ENCODE measurements at places on chromosomes 12 and 14. TPM values are rescaled to one million over a fixed set of nuclear protein-coding genes. Genes with fewer than 3 reads are reported as not detected.

The KRT8 gene
- 270 TPM for total RNA-seq

The TBX3 gene
- total RNA-seq = 7.5 TPM

- H3K27me3 ChIP-seq = no peaks in the 10 kb centered on the region
- H3K4me1 ChIP-seq = peaks cover 87% of the 10 kb centered on the region
- DNase-seq = no peak
- H3K4me3 ChIP-seq = no peak overlapping the region
Measured at GRCh38 chr14:55585854-55586253, 5.8 kb downstream of the KTN1 start.

GRCh38 chr12:107318806-107319532 lies 225.6 kb upstream of the CRY1 start:
- no peaks in the 10 kb centered on the region for H3K36me3 ChIP-seq
- no peak for DNase-seq
- peaks cover 96% of the 10 kb centered on the region for H3K27me3 ChIP-seq
- H3K27ac ChIP-seq = no peak overlapping the region

- H3K36me3 ChIP-seq = no peaks in the 10 kb centered on the region
- peak overlapping the region; percentile 93 for H3K27ac ChIP-seq
- DNase-seq = no peak
- H3K4me3 ChIP-seq = no peak overlapping the region
- H3K27me3 ChIP-seq = no peaks in the 10 kb centered on the region
Measured at GRCh38 chr14:99786511-99786989, 6.7 kb upstream of the EML1 start.

DNA sequence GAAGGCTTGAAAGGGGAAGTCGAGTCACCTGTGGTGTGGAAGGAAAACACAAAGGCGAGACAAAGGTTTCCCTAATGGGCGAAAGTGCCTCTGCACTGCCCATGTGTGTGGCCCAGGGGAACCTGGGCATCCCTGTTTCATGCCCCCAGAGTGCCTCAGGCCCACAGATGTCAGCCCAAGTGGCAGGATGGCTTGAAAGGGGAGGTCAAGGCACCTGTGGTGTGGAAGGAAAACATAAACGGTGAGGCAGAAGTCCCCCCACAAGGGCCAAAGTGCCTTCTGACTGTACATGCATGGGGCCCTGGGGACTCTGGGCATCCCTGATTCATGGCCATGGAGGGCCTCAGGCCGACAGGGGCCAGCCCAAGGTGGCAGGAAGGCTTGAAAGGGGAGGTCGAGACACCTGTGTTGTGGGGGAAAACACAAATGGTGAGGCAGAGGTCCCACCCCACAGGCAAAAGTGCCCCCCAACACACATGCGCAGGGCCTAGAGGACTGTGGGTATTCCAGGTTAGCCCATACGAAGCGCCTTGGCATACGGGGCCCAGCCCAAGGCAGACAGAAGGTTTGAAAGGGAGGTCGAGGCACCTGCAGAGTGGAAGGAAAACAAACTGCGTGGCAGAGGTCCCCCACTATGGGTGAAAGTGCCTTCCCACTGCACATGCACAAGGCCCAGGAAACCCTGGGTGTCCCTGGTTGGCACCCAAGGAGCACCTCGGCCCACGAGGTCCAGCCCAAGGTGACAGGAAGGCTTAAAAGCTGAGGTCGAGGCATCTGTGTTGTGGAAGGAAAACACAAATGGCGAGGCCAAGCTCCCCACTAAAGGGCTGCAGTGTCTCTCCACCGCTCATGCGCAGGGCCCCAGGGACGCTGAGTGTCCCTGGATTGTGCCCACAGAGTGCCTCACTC lies 382.3 kb downstream of the ALG10 start:
- H3K27me3 ChIP-seq = peaks cover 4% of the 10 kb centered on the region
- peak; percentile 81 for DNase-seq
- no peaks in the 10 kb centered on the region for H3K36me3 ChIP-seq
- no peak overlapping the region for H3K4me3 ChIP-seq

DNA sequence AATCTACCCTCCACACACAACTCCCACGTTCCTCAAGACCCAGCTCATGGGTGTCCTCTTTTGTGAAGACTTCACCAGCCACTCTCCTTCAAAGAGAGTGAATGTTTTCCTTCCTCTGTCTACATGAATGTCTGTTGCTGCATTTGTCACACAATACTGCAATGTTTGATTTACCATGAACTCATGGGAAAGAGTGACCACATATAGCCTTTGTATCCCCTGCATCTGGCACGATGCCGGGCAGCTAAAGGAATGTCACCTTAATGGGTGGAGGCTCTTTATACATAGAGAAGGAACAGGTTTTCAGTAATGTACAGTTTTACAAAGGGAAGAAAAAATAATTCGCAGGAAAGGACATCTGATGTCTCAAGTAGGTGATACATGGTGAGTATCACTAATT lies 12.1 kb upstream of the BCDIN3D start:
- H3K27ac ChIP-seq = no peak overlapping the region
- DNase-seq = peak; percentile 82
- H3K4me1 ChIP-seq = no peaks in the 10 kb centered on the region

DNA sequence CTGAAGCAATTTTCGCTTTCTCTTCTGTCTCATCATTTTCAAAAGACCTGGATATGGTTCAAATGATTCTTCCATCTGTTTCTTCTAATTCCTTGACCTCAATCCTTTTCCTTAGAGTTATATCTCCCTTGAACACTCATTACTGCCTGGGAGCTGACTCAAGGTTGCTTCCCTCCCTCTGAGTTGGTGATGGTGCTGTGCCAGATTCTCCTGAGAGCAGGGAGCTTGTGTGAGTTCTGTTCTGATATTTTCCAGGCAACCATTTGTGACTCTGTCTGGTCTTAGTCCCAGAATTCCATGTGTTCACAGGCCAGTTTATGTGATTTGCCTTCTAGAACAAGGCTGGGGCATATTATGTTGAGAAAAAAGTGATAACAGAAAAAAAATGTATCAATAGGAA lies 505.1 kb upstream of the SYT1 start:
- no peak overlapping the region for H3K4me3 ChIP-seq
- H3K27ac ChIP-seq = no peak overlapping the region
- no peaks in the 10 kb centered on the region for H3K4me1 ChIP-seq
- no peaks in the 10 kb centered on the region for H3K27me3 ChIP-seq
- no peaks in the 10 kb centered on the region for H3K36me3 ChIP-seq
- no peak for DNase-seq

GRCh38 chr14:91269076-91269991 lies 24.8 kb upstream of the GPR68 start:
- peaks cover 11% of the 10 kb centered on the region for H3K36me3 ChIP-seq
- no peak overlapping the region for H3K27ac ChIP-seq
- peaks cover 21% of the 10 kb centered on the region for H3K4me1 ChIP-seq
- no peak for DNase-seq
- no peaks in the 10 kb centered on the region for H3K27me3 ChIP-seq

GRCh38 chr14:100617410-100618317 lies 30.4 kb upstream of the BEGAIN start:
- DNase-seq = no peak
- H3K4me3 ChIP-seq = no peak overlapping the region
- peaks cover 25% of the 10 kb centered on the region for H3K4me1 ChIP-seq
- H3K27me3 ChIP-seq = peaks cover 27% of the 10 kb centered on the region
- H3K36me3 ChIP-seq = no peaks in the 10 kb centered on the region

DNA sequence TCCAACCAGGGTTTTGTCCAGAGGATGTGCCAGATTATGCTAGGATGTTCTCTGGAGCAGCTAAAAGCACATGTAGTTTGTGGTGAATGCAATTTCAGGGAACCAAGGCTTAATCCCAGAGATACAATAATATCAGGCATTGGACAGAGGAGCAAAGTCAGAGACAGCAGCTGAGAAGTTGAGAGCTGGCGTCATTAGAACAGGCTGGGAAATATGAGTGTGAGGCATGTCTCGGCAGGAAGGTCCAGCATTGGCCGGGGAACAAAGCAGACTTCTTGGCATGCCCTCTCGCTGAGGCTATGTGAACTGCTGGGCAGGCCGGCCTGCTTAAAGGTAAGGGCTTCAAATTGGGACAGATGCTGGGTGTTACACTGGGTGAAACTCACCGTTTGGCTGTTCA lies 125.4 kb downstream of the CAND1 start:
- no peak for DNase-seq
- no peaks in the 10 kb centered on the region for H3K36me3 ChIP-seq
- H3K4me3 ChIP-seq = no peak overlapping the region
- peaks cover 10% of the 10 kb centered on the region for H3K4me1 ChIP-seq
- H3K27ac ChIP-seq = no peak overlapping the region

Measured in esophagus muscularis mucosa (tissue), 4 donors.